Stimulated activated CD4-positive, alpha-beta T cell treated with anti-CD3 and anti-CD28 coated beads, Interleukin-1b, Interleukin-23, amount 100 ng/mL, for 1 hour (primary cell): ENCODE measurements at places on chromosomes 12 and 14.

DNA sequence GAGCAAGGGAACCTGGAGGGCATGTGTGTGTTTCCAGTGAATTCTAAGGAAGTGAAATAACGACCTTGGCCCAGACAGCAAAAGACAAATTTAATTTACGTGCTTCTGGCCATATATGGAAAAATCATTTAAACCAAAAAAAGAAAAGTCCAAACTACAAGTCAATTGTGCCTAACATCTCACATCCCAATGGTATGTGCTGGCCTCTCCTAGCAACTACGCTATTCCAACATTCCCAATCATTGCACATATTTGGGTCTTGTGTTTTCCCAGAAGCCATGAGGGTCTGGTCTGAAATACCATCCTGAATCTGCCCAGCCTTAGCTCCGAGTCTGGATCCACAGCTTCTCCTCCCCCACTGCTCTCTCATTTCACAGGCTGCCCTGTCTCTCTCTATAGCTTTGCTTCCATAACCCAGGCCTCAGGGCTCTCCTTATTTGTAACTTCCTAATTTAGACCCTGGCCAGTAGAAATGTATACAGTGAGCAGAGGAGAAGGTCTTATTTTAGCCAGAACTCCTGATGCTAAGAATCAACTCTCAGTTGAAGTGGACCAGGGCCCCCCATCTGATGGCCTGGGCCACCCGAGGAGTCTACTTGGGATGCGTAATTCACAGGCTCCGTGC is 224.6 kb downstream of the ANO2 start:
- no peak for DNase-seq

DNA sequence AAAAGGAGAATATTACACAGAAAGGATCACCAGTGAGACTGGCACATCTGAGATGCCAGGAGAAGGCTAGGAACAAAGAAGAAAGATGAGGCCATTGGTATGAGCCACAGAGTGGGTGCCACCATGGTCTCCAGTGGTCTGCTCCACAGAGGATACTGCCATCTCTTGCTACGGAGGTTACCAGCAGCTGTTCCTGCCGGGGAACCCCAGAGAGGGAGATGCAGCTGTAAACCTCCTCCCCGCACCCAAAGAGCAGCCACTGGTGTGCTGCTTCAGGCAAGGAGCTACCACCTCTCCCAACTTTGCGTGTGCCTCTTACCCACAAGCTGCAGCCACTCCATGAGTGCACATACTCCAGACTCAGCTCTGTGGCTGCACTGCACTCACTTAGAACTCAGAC is 201.5 kb upstream of the RTL1 start:
- no peak for DNase-seq

- no peak for DNase-seq
Observed at GRCh38 chr12:29768372-29768771, 15.4 kb downstream of the TMTC1 start.

GRCh38 chr12:78398750-78399149 is 465.8 kb upstream of the SYT1 start:
- no peak for DNase-seq

GRCh38 chr14:38409071-38409705 is 153.3 kb upstream of the CLEC14A start:
- no peak for DNase-seq

DNA sequence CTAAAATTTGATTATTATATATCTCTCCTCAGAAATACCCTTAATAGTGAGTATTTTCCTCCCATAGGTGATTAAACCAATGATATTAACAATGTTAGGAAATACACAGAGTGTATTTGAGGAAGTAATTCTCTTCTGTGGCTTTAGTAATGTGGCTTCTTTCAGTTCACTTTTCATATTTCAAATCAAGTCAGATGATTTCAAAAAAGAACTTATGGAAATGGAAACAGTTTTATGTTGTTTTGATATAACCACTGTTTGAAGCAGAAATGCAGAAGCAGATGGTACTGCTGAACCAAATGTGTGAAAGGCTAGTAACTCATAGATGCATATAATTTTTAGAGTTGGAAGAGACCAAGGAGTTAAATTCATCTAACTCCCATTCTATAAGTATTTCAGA is 1.9 kb upstream of the GPR33 start:
- DNase-seq = no peak

DNA sequence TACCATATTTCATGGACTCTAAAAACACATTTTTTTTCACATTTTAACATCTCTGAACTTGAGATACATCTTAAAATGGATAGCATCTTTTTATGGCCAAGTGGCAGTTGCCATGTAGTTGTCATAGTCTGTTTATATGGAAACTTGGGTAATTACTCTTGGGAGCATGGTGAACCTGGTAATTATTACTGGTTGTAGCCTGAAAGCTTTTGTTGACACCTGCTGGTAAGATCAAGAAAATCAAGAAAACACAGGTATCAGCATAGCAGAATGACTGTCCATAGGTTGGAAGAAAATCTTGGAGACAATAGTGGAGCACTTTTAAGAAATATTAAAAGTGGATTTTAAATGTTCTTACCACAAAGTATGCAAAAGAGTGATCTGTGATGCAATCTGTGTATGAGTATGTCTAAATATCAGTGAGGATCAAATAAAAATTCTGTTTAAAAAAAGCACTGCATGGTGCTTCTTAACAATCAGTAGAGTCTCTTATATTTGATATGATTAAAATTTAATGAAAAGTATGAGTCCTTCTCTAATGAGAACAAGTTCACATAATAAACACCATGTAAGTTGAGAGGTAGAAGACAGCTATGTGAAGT is 44.2 kb downstream of the TTC8 start:
- no peak for DNase-seq

- no peak for DNase-seq
Observed at GRCh38 chr12:117034701-117035151, 64.5 kb downstream of the TESC start.

DNA sequence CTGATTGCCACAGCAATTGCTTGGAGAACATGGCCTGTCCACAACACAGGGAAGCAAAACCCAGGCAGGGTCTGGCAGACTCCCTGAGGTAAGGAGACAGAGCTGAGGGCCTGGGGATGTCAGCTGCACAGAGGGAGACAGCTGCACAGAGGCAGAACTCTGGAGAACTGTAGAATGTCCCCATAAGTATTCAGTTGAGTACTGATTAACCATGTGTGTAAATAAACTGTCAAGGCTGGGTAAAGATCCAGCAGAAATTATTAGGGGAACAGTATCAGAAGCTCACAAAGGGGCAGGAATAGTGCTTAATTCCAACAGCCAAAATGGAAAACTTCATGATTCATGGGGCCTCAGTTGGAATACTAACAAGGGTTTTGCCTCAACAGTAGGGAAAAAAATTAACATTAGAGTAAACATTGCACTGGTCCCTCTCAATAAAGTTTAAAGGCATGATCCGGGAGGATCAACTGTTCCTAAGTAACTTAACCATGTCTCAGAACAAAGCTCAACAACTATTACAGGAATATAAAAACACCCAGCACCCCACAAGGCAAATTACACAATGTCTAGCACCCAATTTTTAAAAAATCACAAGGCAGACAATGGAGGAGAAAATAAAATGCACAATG is 201.3 kb upstream of the RASSF8 start:
- no peak for DNase-seq

- DNase-seq = no peak
Observed at GRCh38 chr14:84228702-84229101, 1301.2 kb upstream of the FLRT2 start.

- DNase-seq = no peak
Observed at GRCh38 chr12:125163148-125163547, 97.9 kb downstream of the AACS start.

DNA sequence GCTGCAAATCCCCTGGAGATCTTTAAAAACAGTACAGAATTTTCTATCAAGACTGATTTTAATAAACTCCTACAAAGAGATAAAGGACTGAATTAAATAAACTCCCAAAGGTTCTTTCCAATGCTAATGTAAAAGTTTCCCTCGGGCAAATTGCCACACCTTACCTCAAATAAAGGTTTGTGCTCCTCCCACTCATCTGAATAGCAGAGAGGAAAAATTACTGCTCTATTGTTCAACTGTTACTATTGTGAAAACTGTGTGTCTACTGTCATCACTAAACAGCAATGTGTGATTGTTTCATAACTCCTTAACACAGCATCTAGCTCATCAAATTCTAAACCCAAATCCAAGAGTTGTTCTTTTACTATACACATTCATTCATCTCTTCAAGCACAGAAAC is 3.2 kb downstream of the SPTLC2 start:
- DNase-seq = no peak

- no peak for DNase-seq
Observed at GRCh38 chr12:5260591-5261086, 171.3 kb upstream of the NTF3 start.

GRCh38 chr12:89228491-89228890 is 123.8 kb downstream of the DUSP6 start:
- DNase-seq = no peak

- DNase-seq = no peak
Observed at GRCh38 chr12:55733021-55733555, 4.3 kb upstream of the CD63 start.

DNA sequence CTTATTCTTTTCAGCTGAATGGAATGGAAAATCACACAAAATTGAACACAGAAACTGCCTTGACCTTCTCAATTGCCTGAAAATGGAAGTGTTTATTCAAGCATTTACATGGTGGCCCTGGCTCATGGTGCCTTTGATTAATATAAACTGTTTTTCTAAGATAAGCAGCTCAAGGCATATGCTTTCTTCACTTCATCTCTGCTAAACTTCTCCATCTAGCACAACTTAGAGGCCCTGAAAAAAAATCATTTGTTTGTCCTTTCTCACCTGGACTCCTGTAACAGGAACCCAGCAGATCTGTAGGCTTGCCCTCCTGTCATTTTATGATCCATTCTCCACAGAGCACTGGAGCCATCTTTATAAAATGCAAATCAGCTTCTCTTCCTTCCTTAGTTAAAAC is 117.5 kb upstream of the KRR1 start:
- no peak for DNase-seq

GRCh38 chr12:27009881-27010301 is 4.3 kb downstream of the TM7SF3 start:
- no peak for DNase-seq

GRCh38 chr12:26530461-26530860 is 302.5 kb downstream of the ITPR2 start:
- no peak for DNase-seq

DNA sequence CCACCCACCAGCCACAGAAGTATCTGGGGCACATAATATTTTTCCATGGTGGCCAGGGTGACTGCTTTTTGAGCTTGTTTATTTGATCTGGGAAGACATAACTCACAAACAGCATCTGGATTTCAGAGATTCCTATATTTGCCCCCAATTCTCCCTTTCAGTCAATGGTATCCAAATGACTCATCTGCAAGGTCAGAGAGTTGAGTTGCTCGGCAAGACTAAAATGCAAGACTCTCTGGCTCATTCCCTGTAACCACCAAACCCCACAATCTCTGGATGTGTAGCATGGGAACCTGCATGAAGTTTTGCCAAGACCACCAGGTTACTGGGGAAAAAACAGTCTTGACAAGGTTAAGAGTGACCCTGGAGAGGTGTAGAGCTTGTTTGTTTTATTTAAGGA is 174.9 kb upstream of the FAR2 start:
- DNase-seq = no peak

- no peak for DNase-seq
Observed at GRCh38 chr12:90331262-90331661, 622.6 kb upstream of the ATP2B1 start.

DNA sequence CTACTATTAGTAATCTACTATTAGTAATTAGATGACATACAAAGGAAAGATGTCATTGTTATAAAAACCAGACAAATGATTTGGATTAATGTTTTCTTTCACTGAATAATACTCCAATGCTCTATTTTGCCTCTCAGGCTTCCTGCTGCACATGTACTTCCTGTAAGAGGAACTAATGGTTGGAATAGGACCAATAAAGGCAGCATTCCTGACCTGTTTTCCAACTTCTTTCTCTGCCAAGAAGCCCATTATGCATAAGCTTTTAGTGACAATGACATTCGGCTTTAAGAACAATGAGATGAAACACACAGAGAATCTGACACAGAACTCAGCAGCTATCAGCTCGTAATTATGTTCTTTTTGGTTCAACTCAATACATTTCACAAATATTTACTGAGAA is 5.2 kb upstream of the C12orf56 start:
- DNase-seq = no peak

DNA sequence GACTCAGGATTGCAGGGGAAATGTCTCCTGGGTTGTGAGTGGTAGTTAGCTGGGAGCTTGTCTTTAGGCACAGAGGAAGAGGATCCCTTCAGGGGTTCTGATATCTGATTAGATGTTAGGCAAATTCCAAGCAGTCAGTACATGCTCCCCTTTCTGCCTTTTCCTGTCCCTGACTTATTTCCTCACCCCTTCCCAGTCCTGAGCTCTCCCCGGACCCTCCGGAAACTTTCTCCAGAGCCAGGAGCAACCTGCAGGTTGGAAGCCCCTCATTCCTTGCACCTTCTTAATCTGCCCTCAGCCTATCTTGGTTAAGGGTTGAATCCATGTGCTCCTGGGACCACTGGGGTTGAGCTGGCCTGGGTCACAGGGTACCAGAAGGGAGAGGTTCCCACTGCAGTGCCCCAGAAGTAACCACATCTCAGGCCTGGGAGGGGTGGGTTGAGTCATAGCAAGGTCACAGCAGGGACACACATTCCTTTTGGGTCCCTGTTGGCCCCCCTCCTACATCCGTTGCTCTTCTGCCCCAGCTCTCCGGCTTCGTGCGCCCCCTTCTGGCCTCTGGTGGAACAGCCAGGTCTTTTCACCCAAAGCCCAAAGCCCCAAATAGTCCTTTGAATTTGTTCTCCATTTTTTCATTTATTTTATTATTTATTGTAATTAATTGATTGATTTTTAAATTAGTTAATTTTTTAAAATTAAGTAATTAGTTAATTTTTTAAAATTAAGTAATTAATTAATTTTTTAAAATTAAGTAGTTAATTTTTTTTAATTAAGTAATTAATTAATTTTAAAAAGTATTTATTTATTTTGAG is 1.8 kb downstream of the IGFBP6 start:
- DNase-seq = peak; percentile 84

GRCh38 chr14:96090441-96091148 is 51.4 kb downstream of the C14orf132 start:
- DNase-seq = no peak

GRCh38 chr12:116196752-116197718 is 80.5 kb downstream of the MED13L start:
- no peak for DNase-seq

DNA sequence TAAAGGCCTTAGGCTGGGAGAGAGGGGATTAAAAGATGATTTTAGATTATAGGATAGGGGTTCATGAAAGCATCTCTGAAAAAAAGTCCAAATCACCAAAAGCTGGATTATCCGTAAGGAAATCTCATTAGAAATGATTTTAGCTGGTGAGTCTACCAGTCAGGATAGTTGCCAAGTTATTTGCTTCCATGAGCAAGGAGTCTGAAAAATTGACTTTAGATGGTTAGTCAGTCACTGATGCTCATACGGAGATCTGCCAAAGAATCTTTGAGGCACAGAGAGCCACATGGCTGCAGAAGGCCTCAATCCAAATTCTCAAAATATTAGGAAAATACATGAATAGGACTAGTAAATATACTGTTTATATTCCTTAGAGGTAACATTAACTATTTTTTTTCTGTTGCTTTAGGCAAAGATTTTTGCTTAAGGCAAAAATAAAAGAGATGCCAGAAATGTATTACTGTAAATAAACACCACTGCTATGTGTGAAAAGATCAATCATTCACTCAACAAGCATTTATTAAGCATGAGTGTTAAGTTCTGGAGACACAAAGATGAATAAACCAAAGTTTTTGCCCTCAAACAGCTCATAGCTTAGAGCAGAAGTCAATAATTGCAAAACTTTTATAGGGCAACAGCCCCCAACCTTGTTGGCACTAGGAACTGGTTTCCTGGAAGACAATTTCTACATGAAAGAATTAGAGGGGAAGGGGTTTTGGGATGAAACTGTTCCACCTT is 105.2 kb downstream of the BBS10 start:
- no peak for DNase-seq
